ENCODE measurements at places on chromosomes 2 and 18. TPM values are rescaled to one million over a fixed set of nuclear protein-coding genes. Genes with fewer than 3 reads are reported as not detected.

GRCh38 chr2:41836948-41837347, 210.9 kb upstream of the PKDCC start:
- no peak overlapping the region for H3K27ac ChIP-seq
- H3K36me3 ChIP-seq, result no peaks in the 10 kb centered on the region
- no peak overlapping the region for H3K4me3 ChIP-seq
- peak; percentile 13 for DNase-seq
- H3K27me3 ChIP-seq, result peaks cover 2% of the 10 kb centered on the region
- H3K4me1 ChIP-seq, result peaks cover 7% of the 10 kb centered on the region

Gene MARCHF7
- 80.4 TPM for total RNA-seq

GRCh38 chr2:196959734-196960338, 33.3 kb upstream of the PGAP1 start:
- H3K27me3 ChIP-seq, result peaks cover 2% of the 10 kb centered on the region
- no peak for DNase-seq
- H3K4me1 ChIP-seq, result peaks cover 7% of the 10 kb centered on the region
- no peaks in the 10 kb centered on the region for H3K36me3 ChIP-seq
- H3K27ac ChIP-seq, result no peak overlapping the region
- H3K4me3 ChIP-seq, result no peak overlapping the region

- H3K4me3 ChIP-seq, result no peak overlapping the region
- no peak overlapping the region for H3K27ac ChIP-seq
- no peaks in the 10 kb centered on the region for H3K36me3 ChIP-seq
Observed at GRCh38 chr2:154670083-154670482, 28.4 kb upstream of the KCNJ3 start.

Gene SLC8A1
- total RNA-seq, result 74.1 TPM

- peak; percentile 10 for DNase-seq
- peaks cover 3% of the 10 kb centered on the region for H3K27me3 ChIP-seq
- H3K4me3 ChIP-seq, result no peak overlapping the region
Observed at GRCh38 chr18:24766376-24766775, 305.9 kb downstream of the HRH4 start.

DNA sequence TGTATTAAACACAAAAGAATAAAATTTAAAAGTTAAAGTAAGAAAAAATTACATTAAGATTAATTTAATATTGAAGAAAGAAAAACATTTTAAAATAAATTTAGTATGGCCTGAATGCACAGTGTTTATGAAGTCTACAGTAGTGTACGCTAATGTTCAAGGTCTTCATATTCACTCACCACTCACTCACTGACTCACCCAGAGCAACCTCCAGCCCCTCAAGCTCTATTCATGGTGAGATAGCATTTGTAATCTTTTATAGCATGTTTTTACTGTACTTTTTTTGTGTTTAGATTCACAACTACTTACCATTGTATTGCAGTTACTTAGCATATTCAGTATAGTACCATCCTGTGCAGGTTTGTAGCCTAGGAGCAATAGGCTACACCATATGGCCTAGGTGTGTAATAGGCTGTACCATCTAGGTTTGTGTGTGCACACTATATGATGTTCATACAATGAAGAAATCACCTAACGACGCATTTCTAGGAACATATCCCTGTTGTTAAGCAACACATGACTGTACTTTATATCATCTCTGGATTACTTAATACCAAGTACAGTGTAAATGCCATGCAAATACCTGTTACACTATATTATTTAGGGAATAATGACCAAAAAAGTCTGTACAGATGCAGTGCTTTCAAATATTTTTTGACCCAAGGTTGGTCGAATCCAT, 144.0 kb upstream of the IL1R2 start:
- H3K36me3 ChIP-seq, result peaks cover 28% of the 10 kb centered on the region
- peaks cover 68% of the 10 kb centered on the region for H3K4me1 ChIP-seq
- H3K27ac ChIP-seq, result no peak overlapping the region
- peaks cover 7% of the 10 kb centered on the region for H3K27me3 ChIP-seq
- no peak for DNase-seq
- no peak overlapping the region for H3K4me3 ChIP-seq

Gene COL4A4
- 0.02 TPM for total RNA-seq

- H3K4me1 ChIP-seq, result no peaks in the 10 kb centered on the region
- H3K27ac ChIP-seq, result no peak overlapping the region
- DNase-seq, result no peak
Observed at GRCh38 chr2:49656853-49657252, 502.5 kb upstream of the FSHR start.

DNA sequence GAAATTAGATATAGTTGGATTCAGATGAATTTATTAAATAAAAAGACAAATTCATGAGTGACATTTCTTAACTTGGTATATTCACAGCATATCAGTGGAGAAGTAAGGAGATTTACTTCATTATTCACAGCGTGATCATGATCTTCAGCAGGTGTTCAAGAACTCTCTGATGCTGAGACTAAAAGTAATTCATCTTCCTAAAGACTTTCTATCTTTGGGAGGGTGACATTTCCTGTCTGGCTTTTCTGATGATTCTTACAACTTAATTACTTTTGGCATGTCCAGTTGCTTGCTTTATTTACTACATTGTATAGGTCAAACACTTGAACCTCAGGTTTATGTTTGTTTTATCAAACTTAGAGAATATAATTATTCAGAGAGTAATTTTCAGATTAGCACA, 224.6 kb downstream of the PLCL1 start:
- no peaks in the 10 kb centered on the region for H3K27me3 ChIP-seq
- no peak overlapping the region for H3K27ac ChIP-seq
- H3K4me1 ChIP-seq, result no peaks in the 10 kb centered on the region
- H3K36me3 ChIP-seq, result no peaks in the 10 kb centered on the region
- no peak for DNase-seq

GRCh38 chr2:236241181-236242056, 22.8 kb downstream of the ASB18 start:
- H3K36me3 ChIP-seq, result 0 out of 2 replicates have a peak, but pooled peaks cover 10% of the 10 kb centered on the region
- peaks cover 10% of the 10 kb centered on the region for H3K27me3 ChIP-seq
- H3K4me3 ChIP-seq, result no peak overlapping the region
- no peak overlapping the region for H3K27ac ChIP-seq
- no peak for DNase-seq
- H3K4me1 ChIP-seq, result peaks cover 2% of the 10 kb centered on the region

DNA sequence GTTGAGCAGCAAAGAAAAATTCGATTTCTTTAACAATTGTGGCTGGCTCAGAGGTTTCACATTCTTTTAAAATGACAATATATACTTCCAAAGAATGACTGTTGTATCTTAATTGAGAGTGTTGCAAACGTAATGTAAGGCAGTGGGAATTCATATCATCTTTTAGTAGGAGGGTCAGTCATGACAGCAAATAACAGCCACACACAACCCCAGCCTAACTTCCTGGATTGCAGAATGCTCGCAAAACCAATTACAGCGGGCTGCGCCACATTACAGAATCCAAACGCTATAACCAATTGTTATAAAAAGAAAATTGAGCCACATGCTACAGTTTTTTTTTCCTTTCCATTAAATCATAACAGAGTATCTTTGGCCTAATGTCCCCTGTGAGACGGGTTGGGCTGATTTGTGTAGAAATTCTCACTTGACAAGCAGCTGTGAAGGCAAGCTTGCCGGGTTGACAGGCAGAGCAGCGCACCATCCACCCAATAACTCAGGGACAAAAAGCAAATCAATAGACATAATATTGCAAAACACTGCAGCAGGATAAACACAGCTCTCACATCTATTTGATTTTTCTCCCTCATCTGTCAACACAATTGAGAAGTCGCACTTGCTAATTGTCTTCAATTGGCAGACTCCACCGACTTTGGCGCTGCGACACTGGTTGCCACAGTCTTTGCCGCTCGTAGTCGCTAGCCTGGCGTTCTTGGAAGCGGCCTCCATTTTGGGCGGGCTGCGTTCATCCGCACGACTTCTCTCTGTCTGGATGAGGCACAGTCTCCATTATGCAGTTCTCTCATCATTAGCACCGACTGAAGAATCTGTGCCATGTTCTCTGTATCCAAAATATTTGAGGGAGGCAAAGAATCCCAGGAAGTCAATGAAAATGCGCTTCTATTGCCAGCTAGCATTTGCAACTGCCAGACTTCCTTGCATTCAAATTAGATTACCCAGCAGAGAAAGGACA, 95.0 kb upstream of the CCDC68 start:
- H3K27me3 ChIP-seq, result no peaks in the 10 kb centered on the region
- no peak overlapping the region for H3K4me3 ChIP-seq
- no peak for DNase-seq
- no peaks in the 10 kb centered on the region for H3K36me3 ChIP-seq
- H3K27ac ChIP-seq, result no peak overlapping the region
- H3K4me1 ChIP-seq, result peaks cover 12% of the 10 kb centered on the region

Gene UGT1A7
- total RNA-seq, result not detected

Gene ANO7
- 0.69 TPM for total RNA-seq

GRCh38 chr2:48980846-48981245, 173.5 kb downstream of the FSHR start:
- no peaks in the 10 kb centered on the region for H3K27me3 ChIP-seq
- no peak overlapping the region for H3K4me3 ChIP-seq
- H3K4me1 ChIP-seq, result no peaks in the 10 kb centered on the region
- H3K27ac ChIP-seq, result no peak overlapping the region
- no peak for DNase-seq

DNA sequence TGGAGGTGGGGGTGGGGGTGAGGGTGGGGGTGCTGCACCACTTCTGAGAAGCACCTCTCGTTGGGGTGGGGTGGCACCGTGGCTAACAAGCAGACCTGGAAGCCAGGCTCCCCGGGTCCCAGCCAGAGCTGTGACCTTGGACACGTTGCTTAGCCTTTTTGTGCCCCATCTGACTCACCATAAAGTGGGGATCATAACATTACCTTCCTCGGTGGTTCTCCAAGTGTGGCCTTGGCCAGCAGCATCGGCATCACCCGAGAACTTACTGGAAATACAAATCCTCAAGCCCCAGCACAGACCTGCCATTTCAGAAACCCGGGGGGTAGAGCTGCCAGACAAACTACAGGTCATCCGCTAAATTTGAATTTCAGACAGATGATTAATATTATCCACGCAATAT, 58.7 kb upstream of the SLC66A3 start:
- peaks cover 18% of the 10 kb centered on the region for H3K27me3 ChIP-seq
- H3K27ac ChIP-seq, result no peak overlapping the region
- no peak overlapping the region for H3K4me3 ChIP-seq
- no peaks in the 10 kb centered on the region for H3K36me3 ChIP-seq
- peaks cover 19% of the 10 kb centered on the region for H3K4me1 ChIP-seq
- DNase-seq, result no peak

GRCh38 chr2:121635371-121635770, 13.9 kb downstream of the CLASP1 start:
- H3K27ac ChIP-seq, result peak overlapping the region; percentile 95
- H3K36me3 ChIP-seq, result peaks cover 15% of the 10 kb centered on the region
- H3K4me1 ChIP-seq, result peaks cover 46% of the 10 kb centered on the region

DNA sequence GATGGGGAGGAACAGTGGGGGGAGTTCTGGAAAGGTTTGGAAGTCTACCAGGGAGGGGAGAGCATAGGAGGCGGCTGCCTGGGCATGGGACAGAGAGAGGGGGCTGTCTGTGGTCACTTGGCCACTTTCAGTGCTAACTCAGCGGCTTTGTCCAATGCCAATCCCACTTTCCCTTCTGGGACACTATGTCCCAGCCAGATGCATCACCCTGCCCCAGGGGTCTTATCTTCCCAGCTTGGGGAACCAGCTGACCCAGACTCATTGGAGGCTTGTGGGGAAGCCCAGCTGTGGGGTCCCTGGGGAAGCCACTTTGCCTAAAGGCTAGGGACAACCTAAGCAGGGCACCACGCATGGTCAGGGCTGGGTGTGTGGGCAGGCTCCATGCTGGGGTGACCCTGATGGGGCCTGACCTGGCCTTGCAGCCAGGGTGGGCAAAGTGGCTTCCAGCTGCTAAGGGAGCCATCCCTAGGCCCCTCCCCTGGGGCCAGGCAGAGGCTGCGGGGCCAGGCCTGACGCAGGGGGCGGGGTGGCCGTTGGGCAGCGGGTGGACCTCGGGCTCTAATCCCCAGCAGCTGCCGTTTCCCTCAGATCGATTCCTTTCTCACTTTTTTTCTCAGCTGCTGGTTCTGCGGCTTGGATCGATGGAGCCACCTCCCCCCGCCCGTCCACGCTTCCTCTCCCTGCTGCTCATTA, 1.6 kb upstream of the ASIC4 start:
- no peaks in the 10 kb centered on the region for H3K36me3 ChIP-seq
- no peak overlapping the region for H3K4me3 ChIP-seq
- peaks cover 22% of the 10 kb centered on the region for H3K4me1 ChIP-seq
- DNase-seq, result no peak
- no peak overlapping the region for H3K27ac ChIP-seq
- peaks cover 39% of the 10 kb centered on the region for H3K27me3 ChIP-seq

- DNase-seq, result no peak
- peaks cover 10% of the 10 kb centered on the region for H3K27me3 ChIP-seq
- no peaks in the 10 kb centered on the region for H3K4me1 ChIP-seq
- H3K4me3 ChIP-seq, result no peak overlapping the region
Observed at GRCh38 chr2:38191516-38191915, 115.6 kb upstream of the CYP1B1 start.

Gene GBX2
- total RNA-seq, result not detected

Gene CD28
- total RNA-seq, result not detected

GRCh38 chr2:30653847-30654246, 153.4 kb downstream of the CAPN13 start:
- no peak overlapping the region for H3K27ac ChIP-seq
- H3K4me3 ChIP-seq, result no peak overlapping the region
- H3K27me3 ChIP-seq, result peaks cover 2% of the 10 kb centered on the region

DNA sequence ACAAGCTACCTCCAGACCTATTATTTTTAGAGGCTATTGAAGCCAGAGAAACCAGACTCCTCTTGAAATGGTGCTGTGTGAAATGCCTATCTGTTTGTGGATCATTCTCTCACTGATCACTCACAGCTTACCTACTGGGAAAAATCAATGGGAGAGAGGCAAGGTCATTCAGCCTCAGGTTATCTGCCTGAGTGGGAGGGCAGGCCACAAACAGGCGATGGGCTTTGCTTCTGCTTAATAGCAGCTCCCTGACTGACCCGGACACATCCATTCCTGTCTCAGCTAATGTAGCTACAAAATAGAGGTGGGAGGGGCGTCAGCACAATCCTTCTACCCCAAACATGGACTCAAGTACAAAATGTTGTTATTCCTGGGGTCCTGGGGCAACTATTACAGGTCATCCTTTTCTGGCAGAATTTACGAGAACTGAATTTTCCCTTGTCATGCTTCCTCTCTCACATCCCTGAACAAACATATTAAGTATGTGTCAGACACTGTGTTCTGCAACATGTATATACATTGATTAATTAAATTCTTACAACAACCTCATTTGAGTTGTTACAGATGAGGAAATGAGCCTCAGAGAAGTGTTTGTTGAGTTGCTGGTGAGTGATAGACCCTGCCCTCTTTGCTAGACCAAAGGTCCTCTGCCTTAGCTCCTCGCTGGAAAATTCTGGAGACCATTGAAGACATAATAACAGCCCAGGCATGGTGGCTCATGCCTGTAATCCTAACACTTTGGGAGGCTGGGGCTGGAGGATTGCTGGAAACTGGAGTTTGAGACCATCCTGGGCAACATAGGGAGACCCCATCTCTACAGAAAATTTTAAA, 60.5 kb downstream of the CDK15 start:
- peak overlapping the region; percentile 50 for H3K4me3 ChIP-seq
- H3K27me3 ChIP-seq, result no peaks in the 10 kb centered on the region
- peaks cover 40% of the 10 kb centered on the region for H3K36me3 ChIP-seq
- H3K27ac ChIP-seq, result peak overlapping the region; percentile 70
- peaks cover 60% of the 10 kb centered on the region for H3K4me1 ChIP-seq
